ENCODE measurements at places on chromosomes 4 and X. TPM values are rescaled to one million over a fixed set of nuclear protein-coding genes. Genes with fewer than 3 reads are reported as not detected.

Gene BTC
- total RNA-seq = under 0.01 TPM

Gene GSX2
- not detected for total RNA-seq

Gene AMBN
- total RNA-seq = not detected

Gene UGT8
- not detected for total RNA-seq

Gene WWC2
- total RNA-seq = 32.5 TPM

Gene ERAS
- not detected for total RNA-seq

Gene TSPAN7
- total RNA-seq = not detected

Gene SLC38A5
- total RNA-seq = 21.9 TPM

Gene SAGE1
- not detected for total RNA-seq

Gene SLC7A11
- total RNA-seq = 4.4 TPM

Gene ZIC3
- not detected for total RNA-seq

Gene FDCSP
- not detected for total RNA-seq

Gene PGAM4
- not detected for total RNA-seq

Gene VSIG1
- total RNA-seq = not detected

Gene STOX2
- total RNA-seq = 0.82 TPM

Gene AP1S2
- total RNA-seq = 25.3 TPM

Gene ATOH1
- total RNA-seq = not detected

Gene ADH1A
- total RNA-seq = not detected

Gene STK32B
- 0.30 TPM for total RNA-seq

Gene PRR32
- total RNA-seq = not detected

Gene TCEAL6
- total RNA-seq = not detected

Gene FGB
- total RNA-seq = not detected

Gene GPRASP1
- total RNA-seq = 6.2 TPM

Gene TMEM35A
- total RNA-seq = 13.2 TPM

Gene RBM47
- 0.38 TPM for total RNA-seq

Gene ATP8A1
- total RNA-seq = 2.6 TPM

Gene HAND2
- 9.1 TPM for total RNA-seq

Gene XPNPEP2
- not detected for total RNA-seq

Gene KLHL4
- total RNA-seq = 1.1 TPM

Gene XAGE1A
- not detected for total RNA-seq

Gene UBA1
- total RNA-seq = 131 TPM

Gene RELL1
- total RNA-seq = 80.5 TPM

Gene EFHC2
- 0.08 TPM for total RNA-seq

Gene AVPR2
- total RNA-seq = 0.12 TPM

Measured in smooth muscle cell of the coronary artery (primary cell).